ENCODE measurements at places on chromosomes 11 and 22.
A peak's percentile ranks its signal among the peaks of the same experiment; 100 is the strongest.

DNA sequence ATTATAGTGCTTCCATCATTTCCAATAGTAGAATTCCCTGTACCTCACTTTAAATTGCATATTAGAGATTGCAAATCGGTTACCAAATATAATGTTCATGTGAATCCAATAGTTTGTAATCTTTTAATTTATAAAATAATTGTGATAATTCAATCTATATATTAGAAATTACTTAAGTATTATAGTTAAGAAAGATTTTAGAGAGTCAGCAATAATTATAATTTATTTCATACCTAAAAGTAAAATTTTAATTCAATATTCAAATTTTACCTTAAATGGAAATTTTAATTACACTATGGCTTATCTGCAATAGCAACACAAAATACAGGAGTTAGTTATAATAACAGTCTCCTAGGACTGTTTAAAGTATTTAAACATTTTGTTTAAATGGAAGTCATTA is 13.5 kb downstream of the CCDC179 start:
- no peak for DNase-seq

DNA sequence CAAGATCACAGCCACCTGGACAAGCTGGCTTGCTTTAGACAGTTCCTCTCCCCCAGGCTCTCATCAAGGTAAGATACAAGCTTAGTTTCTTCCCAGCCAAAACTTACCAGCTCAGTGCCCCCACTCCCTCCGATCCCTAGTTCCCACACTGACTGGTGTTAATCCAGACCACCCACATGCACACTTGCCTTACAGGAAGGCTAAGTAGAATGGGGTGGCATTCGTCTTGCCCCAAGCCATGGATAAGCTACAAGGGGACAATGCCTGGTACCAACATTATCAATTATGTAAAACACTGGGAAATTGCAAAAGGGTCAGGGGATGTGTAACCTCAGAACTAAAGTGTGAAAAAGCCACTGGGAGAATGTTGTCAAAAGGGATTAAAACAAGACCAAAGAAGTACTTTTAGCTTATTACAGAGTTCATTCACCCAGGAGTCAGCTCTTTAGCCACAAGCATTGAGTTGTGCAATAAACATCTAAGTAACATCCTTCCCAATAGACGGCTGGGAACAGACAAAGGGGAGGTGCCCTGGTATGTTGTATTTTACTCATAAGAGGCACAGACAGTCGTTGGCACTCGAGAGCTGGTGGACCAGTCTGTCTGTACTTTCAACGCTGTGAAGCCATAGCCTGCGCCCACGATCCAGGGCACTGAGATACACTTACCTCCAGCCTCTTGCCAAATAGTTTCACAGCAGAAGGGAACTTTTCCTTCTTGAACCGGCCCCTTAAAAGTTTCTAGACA is 1.1 kb downstream of the DHCR7 start:
- no peak for DNase-seq

GRCh38 chr11:121722431-121723245 is 269.9 kb upstream of the SORL1-AS1 start:
- peak; percentile 98 for DNase-seq

DNA sequence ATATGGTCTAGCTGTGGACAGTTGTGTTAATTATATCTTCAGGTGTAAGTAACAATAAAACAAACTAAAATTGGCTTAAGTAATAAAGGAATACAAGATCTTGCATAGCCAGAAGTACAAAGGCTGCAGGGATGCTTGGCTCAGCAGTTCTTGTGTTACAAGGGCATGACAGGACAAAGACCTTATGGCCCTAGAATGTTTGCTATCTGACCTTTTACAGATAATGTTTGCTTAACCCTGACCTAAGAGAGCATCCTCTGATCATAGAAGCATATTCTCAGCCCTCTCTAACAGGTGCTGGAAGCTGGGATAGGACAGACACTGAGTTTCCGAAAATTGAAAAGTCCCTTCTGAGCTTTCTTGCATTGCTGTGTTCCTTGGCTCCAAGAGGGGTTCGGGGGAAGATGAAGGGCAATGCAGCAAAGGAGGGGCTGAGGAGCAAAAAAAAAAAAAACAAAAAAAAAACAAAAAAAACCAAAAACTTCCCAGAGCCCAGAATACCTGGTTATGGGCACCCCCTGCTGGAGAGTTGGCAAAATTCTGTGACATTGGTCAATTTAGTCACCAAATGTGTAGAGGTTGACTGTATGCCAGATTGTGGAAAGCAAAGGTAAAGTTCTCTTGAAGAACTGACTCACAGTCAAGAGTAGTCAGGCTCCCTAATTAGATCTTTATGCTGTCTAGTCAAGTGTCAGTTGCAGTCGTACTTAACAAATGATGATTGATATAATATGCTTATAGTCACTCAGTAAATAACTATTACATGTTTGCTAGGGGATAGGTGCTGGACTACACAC is 10.4 kb upstream of the HIKESHI start:
- peak; percentile 31 for DNase-seq

DNA sequence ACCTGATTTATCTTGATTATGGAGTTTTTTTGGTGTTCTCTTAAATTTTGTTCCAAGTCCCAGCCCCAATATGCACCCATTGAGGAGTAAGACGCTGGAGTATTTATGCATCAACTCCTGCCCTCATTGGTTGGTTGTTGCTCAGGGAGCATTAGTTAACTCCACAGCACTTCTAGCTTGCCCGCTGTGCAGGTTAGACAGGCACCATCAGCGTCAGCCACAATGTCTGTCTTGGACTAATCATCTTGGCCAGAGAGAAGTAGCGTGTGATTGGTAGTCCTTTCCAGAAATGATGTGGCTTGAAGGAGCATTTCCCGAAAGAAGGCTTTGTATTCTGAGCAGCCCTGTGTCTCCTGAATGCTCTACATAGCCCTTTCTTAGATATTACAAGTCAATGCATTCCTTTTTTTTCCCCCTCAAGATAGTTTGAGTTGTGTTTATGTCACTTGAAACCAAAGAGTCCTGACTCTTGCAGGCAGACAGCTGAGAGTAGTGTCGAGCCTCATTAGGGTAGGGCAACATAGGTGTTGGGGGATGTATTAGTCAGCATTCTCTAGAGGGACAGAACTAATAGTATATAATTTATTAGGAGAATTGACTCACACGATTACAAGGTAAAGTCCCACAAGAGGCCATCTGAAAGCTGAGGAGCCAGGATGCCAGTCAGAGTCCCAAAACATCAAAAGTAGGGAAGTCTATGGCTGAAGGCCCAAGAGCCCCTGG is 94.6 kb upstream of the RCN1 start:
- no peak for DNase-seq

DNA sequence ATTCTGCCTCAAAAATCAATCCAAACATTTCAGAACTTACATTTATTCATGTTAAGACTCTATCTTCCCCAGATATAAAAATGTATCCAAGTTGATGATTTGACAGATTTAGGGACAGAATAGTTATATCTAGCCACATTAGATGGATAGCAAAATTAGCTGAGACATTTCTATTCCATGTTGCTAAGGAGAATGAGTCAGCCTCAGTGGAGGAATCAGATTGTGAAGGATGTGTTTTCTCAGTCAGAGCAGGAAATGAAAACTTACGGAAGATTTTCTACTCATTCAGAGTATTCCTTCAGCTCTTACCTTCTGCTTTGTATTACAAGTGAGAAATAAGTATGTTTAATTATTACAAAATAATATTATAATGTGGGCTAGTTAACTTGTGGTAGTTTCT is 556.3 kb upstream of the ANO3 start:
- DNase-seq, result no peak

- DNase-seq, result no peak
These were observed 1.2 kb downstream of the KLHL35 start for GRCh38 chr11:75431533-75432525.

- DNase-seq, result no peak
These were observed 47.2 kb downstream of the CCDC34 start for GRCh38 chr11:27315836-27316235.

DNA sequence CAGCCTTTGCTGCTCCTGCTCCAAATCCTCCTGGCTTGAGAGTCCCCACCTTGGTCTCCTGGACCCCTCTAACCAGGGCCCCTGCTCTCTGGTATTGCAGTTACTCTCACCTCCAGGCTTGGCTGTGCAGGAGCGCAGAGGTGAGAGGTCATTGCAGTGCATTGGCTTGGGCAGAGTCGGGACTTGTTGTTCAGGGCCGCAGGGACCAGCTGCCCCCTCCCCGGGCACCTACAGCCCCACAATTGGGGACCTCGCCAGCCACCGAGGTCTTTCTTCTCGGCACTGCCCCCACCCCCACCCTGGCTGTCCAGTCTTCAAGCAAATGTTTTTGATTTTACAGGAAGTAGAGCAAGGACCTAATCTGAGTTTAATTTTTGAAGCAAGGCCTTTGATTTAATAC is 65.5 kb upstream of the FGF3 start:
- no peak for DNase-seq

GRCh38 chr11:110130642-110131238 is 37.5 kb downstream of the ZC3H12C start:
- peak; percentile 68 for DNase-seq

DNA sequence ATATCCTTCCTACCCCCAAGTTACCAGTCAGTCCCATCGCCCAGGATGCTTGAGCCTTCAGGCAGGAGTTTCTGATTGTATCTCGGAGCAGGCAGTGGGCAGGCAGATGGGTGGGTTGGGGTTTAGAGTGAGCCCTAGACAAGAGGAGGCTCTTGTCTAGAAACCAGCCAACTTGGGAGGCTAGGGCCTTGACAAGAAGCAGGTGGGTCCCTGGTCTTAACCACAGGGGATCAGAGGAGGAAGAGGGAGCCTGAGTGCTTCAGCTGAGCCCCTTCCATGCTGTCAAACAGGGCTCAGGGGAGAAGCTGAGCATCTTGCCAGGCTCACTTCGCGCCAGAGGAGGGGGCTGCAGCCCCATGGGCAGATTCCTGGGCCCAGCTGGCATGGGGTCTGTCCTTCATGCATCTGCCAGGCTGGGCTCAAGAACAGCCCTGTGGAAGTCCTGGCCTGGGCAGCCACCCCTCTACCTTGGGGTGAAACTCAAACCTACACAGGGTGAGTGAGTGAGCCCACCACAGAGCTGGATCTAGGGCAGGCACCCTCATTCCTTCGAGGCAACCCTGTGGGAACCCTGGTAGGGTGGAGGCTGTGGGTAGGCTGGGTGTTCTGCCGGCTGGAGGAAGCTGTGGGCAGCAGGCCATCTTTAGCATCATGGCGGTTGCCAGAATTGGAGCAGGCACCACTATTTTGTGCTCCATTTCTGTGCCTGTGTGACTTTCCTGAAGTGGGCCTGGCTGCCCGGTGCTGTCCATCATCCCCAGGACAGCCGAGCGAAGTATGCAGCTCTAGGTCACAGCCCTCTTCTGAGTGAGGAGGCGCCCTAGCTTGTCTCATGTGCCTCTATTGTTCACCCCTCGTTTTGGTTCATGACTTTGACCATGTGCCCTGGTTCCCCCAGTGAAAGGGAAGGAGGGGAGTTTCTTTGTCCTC is 108.1 kb downstream of the MORC2 start:
- no peak for DNase-seq

DNA sequence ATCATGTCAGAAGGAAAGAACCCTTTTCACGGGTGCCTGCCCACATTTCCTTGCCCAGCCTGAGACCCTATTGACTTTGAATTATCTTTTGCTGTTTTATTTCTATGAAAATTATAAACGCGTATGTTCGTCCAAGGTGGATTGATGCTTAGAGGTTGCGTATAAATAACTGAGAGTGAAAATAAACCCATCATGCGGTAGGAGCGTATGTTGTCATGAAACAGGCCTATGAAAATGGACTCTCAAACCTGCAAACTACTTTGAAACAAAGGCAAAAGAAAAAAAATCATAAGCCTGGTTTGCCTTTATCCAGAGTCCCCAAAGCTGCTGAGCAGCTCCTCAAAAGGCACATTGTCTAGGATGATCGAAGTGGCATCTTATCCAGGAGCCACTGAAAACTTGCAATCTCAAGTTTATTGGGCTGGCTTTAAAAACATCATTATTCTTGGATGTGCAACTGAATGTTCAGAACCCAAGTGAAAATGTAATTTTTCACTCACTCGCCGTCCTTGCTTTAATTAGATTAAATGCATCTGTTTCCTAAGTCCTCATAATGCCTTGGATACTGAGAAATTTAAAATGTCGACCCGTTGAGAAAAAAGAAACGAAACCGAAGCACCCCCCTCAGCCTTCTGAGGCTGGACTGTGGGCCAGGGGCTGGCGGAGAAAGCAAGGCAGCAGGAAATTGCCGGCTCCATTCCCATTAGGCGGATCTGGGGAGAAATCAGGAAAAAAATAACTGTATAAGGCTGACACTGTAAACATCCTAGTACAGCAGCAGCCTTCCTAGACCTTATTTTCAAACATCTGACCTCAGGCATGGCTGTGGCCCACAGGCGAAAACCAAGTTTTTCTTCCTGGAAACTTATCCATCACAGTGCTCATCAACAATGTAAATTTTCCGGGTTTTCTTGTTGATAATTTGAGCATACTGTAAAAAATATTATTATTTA is 82.9 kb upstream of the PPARA start:
- no peak for DNase-seq

GRCh38 chr22:26561756-26562417 is 28.0 kb downstream of the TPST2 start:
- peak; percentile 27 for DNase-seq

- no peak for DNase-seq
These were observed 498.6 kb upstream of the ISX start for GRCh38 chr22:34567367-34567766.

DNA sequence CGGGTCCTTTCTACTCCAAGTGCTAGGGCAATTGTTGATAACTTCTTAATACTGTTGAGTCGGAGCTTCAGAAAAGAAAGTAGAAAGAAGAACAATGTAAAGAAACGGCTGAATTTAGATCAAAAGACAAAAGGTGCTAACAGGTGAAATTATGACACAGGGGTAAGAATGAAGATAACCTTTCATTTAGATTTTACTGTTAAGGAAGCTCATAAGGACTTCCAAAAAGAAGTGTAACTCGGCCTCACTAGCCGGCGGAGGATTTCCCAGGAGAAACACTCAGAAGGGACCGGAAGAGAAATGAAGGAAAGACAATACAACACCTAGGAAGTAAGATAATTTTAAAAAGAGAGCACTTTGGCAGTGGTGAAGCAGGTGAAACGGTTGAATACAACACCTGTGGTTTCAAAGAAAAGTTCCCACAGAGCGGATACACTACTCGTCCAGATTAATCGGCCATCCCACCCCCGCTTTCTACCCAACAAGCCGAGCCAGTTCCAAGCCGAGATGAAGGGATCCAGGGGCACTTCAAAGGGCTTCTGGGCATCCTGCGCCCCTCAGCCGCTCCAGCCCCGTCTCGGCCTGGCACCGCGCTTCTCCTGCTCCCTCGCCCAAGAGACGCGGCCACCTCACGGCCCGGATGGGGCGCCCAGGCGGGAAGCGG is 737 bp downstream of the PPP2R1B start:
- DNase-seq, result peak; percentile 28

DNA sequence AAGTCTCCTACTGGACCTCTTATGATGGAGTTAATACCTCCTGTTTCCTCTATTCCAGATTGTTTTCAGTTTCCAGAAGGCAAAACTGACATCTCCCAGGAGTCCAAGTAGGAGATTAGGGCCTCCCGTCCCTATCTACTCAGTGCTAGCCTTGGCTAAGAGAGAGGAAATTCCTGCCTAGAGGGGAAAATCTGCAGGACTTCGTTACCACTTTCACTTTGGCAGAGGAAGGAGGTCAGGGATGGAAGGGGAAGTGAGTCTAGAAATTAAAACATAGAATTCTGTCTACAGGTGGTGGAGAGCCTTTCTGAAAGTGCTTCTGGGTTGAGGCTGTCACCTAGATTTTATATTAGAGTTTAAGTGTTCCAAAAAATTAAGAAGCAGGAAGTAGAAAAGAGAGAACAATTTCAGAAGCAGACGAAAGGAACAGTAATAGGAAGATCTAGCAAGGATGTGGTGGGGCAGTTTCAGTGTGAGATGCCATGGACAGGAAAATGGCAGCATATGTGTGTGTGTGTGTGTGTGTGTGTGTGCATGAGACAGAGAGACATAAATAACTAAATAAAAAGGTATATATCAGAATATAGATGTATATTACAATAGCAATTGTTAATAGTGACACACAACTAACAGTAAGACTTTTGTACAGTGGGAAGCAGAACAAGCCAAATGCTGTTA is 2.4 kb upstream of the TRIM68 start:
- DNase-seq, result no peak
